ENCODE measurements at places on chromosomes 1 and 21.

DNA sequence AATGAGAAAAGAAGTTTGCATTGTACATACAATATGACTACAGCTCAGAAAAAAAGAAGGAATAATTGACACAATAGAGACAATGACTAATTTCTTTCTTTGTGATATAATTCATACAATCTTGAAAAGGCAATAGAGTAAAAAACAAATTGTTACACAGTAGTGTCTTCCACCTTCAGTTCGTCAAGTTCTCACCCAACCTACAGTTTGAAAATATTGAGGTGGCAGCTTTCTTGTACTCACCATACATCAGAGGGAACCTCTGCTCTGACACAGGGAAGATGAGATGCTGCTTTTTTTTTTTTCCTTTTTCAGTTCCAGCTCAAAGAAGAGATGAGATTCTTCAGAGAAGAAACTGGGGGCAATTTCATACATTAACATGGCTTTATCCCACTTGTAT is 173.2 kb downstream of the ATP6V1G3 start:
- DNase-seq = no peak

DNA sequence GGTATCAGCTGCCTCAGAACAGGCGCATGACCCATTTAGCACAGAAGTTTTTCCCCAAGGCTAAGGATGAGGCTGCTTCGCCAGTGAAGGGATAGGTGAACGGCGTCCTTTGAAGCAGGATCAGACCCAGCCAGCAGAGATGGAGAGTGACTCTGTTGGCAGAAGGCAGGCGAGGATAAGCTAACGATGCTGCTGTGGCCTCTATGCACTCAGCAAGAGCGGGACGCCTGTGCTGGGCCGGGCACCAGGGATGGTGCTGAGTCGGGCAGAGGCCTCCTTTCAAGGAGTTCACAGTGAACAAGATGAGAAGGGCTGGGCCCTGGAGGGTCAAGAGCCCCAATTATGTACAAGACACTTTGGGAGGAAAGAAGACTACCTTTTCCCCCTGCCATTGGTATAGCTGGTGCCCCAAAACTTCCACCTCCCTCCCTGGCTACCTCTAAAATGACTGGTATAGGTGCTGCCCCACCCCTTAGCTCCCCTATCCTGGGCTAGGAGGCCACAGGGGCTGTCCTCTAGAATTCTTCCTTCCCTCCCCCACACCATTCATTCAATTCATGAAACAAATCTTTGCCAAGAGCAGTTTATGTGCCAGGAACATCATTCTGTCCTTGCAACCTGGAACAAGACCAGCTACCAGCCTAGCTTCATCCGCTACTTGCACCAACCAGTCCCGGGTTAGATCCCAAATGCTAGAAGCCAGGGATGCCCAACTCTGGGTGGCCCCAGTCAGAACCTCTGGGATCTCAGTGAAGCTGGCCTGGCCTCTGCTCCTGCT is 7.5 kb downstream of the XKR8 start:
- no peak for DNase-seq

GRCh38 chr21:31553461-31553860 is 106.0 kb upstream of the SOD1 start:
- DNase-seq = no peak

GRCh38 chr1:232166942-232167341 is 463.0 kb downstream of the SIPA1L2 start:
- DNase-seq = no peak

DNA sequence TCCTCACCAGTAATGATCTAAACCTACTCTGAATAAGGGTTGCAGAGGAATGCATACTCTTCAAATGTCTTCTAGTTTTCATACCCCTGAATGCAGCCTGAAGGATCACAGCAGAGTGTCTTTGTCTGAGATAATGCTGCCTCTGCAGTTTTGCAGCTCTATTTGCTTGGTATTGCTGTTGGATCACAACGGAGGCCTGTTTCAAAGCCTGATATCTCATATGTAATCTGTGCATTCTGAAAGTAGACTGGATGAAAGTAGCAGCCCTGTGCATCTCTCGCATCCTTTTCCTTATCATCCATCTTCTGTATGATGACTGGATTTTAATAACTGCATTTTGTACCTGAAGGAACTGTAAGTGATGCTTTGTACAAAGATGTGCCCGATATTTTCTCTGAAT is 34.9 kb upstream of the F13B start:
- no peak for DNase-seq

DNA sequence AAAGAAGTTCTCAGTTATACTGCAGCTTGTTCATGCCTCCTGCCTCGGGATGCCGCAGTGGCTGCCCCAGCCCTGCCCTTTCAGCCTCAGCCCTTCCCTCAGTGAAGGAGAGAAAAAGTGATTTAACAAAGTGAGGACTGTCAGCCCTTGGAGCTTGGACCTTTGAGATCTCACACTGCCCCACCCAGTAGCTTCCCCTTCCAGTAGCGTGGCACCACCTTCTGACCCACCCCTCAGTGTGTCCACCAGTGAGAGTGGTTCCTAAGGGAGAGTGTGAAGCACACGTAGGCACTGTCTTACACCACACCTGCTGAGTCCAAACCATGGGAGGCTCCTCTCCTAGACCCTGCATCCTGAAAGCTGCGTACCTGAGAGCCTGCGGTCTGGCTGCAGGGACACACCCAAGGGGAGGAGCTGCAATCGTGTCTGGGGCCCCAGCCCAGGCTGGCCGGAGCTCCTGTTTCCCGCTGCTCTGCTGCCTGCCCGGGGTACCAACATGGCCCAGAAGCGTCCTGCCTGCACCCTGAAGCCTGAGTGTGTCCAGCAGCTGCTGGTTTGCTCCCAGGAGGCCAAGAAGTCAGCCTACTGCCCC is at the start of gene CDA:
Gene CDA (plus strand): TSS at position 464 of the 592 bp plus-strand sequence. CDS start 33 bp downstream, at position 497.
- DNase-seq = no peak

GRCh38 chr1:226571893-226572292 is 23.3 kb downstream of the STUM start:
- DNase-seq = no peak

DNA sequence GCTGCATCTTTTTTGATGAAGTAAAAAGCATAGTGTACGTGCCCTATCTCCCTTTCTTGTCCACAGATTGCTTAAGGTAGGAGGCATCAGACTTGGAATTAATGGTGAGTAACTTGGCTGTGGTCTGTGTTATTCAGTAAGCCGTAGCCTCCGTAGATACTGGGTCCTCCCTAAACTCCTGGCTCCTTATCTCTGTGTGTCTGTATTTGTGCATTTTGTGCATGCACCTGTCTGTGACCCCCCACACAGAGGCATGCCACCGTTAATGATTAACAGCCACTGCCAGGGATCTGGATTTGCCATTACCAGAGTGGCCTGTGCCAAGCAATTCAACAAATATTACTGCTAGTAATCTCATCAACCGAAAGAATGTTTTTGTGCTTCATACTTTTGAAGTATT is 31.9 kb downstream of the MAP3K21 start:
- no peak for DNase-seq

GRCh38 chr1:172582889-172583288 is 49.9 kb downstream of the SUCO start:
- no peak for DNase-seq

- DNase-seq = no peak
Measured at GRCh38 chr1:181014477-181015250, 8.0 kb downstream of the STX6 start.

DNA sequence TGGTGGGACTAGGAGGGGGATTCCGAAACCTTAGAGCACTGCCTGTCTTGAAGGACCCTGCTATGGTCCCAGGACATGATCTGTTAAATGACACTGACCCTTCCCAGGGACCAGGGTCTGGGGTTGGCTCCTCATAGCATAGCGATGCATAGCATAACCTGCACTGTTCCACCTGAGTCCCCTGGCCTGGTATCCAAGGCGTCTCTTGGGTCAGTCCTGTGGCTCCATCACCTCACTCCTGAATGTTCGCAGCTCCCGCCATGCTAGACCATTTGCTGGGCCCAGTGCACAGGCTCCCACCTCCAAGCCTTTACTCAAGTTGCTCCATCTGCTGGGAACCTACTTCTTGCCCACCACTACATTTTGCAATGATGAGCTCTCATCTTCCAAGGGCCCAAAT is 39.0 kb upstream of the MAGOH start:
- DNase-seq = no peak

DNA sequence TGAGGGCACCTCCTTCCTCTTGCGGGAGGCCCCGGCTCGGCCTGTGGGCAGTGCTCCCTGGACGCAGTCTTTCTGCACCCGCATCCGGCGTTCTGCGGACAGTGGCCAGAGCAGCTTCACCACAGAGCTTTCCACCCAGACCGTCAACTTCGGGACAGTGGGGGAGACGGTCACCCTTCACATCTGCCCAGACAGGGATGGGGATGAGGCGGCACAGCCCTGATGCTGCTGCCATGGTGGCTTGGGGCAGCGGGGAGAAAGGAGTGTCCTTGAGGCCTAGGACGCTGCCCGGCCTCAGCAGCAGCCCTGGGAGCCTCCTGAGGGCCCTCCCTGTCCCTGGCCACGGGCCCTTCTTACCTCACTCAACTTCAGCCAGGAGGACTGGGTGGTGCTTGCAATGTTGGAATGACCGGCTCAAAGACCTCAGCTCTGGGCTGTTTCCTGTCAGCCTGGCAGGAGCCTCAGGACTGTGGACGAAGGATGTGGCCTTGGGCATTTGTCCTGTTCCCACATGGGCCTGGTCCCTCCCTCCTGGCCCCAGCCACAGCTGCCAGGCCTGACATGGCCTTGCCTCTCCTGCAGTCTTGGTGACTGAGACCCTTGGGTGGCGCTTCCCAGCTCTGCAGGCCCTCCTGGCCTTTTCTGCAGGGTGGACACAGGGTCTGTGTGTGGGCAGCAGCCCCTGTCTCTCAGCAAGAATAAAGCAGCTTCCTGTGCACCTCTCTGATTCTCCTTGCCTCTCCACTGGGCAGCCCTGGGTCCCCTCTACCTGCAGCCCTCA is 45.9 kb downstream of the TRIM11 start:
- no peak for DNase-seq

DNA sequence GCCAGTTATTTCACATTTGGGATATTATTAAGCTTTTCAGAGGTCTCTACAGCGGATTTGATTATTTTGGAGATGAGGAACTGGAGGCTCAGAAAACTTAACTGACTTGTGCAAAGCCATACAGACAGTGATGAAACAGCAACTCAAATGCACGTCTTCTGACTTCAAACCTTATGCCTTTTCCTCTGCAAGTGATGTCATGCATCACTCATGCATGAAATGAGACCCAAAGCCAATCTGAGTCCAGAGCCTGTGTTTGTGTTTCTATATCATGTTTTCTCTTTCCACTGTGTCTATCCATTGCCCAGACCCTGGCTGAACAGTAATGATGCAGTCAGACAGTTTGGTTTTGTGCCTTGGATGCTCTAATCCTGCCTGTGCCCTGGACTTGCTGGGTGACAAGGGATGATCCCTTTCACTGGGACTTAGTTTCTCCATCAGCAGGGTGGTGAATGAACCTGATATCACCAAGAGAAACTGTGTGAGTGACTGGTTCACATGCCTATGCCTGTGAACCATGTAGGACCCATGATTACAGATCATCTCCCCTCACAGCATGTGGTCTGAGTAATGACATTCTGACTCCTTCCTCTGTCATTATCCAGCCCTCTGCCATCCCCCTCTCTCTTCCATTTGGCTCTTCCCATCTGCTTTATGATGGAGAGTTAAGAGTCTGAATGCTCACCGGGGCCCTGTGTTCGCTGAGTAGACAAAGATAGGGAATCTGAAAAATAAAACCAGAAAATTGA is 33.4 kb downstream of the SLAMF6 start:
- DNase-seq = peak; percentile 6

DNA sequence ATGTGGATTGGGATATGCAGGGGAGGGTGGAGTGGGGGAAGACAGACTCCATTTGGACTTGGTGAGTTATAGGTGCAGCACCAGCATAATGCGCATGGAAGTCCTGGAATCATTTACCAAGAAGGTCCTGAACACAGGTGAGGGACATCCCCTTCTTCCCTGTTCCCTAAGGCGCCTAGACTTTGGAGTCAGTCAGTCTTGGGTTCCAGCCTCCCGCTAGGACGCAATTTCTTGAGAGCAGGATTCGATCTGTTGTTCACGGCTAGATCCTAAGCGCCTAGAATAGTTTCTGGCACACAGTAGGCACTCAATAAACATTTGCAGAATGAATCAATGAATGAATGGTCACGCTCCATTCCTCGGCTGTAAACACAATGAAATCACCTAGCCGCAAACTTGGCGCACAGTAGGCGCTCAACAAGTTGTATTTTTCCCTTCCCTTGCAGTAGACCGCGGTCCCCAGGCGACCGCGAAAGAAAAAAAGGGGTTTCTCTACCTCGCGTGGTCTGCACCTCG is 1.0 kb upstream of the AK4 start:
- no peak for DNase-seq

DNA sequence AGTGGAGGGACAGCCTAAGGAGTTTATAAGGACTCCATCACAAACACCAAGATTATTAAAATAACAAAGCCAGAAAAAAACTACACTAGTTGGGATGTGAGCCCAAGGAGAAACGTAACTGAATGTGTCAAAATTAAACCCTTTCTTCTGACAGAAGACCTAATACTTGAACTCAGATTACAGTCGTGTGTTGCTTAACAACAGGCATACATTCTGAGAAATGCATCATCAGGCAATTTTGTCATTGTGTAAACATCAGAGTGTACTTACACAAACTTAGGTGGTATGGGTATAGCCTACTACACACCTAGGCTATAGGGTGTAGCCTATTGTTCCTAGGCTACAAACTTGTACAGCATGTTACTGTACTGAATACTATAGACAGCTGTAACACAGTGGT is 23.4 kb downstream of the DSTYK start:
- DNase-seq = no peak

GRCh38 chr1:63214553-63214952 is 107.8 kb upstream of the FOXD3 start:
- no peak for DNase-seq

DNA sequence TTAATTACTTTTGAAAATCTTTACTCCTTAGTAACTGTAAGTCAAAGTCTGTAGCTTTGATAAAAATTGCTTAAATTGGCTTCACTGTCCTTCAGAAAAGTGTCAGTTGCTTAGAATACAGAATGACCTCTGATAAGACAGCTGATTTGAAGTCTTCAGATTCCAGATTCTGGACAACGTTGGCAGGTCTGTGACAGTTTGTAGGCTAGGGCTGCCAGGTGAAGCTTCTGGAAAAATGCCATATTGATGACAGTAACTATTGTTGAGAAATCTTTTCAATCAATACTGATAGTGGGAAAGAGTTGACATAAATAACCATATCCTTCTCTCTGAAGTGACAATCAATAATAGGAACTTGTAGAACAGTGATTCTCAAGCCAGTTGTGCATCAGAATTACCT is 41.3 kb downstream of the RPAP2 start:
- DNase-seq = no peak

DNA sequence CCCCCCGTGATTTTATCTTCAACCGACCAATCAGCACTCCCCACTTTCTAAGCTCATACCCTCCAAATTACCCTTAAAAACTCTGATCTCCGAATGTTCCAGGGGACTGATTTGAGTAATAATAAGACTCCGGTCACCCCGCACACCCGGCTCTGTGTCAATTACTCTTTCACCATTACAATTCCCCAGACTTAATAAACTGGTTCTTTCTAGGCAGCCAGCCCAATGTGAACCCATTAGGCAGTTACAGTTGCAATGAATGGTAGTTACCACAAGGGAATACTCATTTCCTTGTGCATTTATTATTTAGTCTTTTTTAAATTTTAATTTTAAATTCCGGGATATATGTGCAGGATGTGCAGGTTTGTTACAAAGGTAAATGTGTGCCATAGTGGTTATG is 177.9 kb downstream of the HFM1 start:
- DNase-seq = no peak

Measured in retina (tissue), 1 donor.